ENCODE measurements at places on chromosomes 1 and 21. TPM values are rescaled to one million over a fixed set of nuclear protein-coding genes. Genes with fewer than 3 reads are reported as not detected.

The EXO1 gene
- total RNA-seq, result 32.7 TPM

The VCAM1 gene
- 0.51 TPM for total RNA-seq

The MRPL9 gene
- total RNA-seq, result 95.0 TPM

The SFN gene
- 1.8 TPM for total RNA-seq

The CBR1 gene
- 43.8 TPM for total RNA-seq

The RGSL1 gene
- total RNA-seq, result not detected

The EPHA2 gene
- total RNA-seq, result not detected

The SORT1 gene
- total RNA-seq, result 6.5 TPM

The DMBX1 gene
- 0.11 TPM for total RNA-seq

The KRTAP7-1 gene
- total RNA-seq, result not detected

The SLC30A2 gene
- total RNA-seq, result not detected

The WNT3A gene
- total RNA-seq, result not detected

The KRTAP21-2 gene
- total RNA-seq, result not detected

The SH3D21 gene
- total RNA-seq, result 26.5 TPM

The FCRLA gene
- total RNA-seq, result 0.17 TPM

The PLA2G2D gene
- total RNA-seq, result not detected

The DMRTB1 gene
- total RNA-seq, result not detected

The FCRL1 gene
- total RNA-seq, result not detected

The BEND5 gene
- total RNA-seq, result 12.4 TPM

The ATP6V1G3 gene
- not detected for total RNA-seq

The OR2G6 gene
- not detected for total RNA-seq

The ELF3 gene
- 0.82 TPM for total RNA-seq

The CLEC20A gene
- not detected for total RNA-seq

The LCE1D gene
- total RNA-seq, result not detected

The SLAMF8 gene
- 1.1 TPM for total RNA-seq

The LENEP gene
- 1.9 TPM for total RNA-seq

The LPAR3 gene
- total RNA-seq, result 3.2 TPM

The MAP10 gene
- 4.5 TPM for total RNA-seq

The SPRR2G gene
- not detected for total RNA-seq

The ADAM30 gene
- total RNA-seq, result not detected

The PTPN7 gene
- 172 TPM for total RNA-seq

The ADAMTSL4 gene
- 0.30 TPM for total RNA-seq

The USP48 gene
- 79.6 TPM for total RNA-seq

The OR10X1 gene
- not detected for total RNA-seq

The TLCD4 gene
- 0.03 TPM for total RNA-seq

The RGS16 gene
- total RNA-seq, result 1.4 TPM

Data from activated naive CD8-positive, alpha-beta T cell treated with anti-CD3 and anti-CD28 coated beads, Interleukin-2, amount 10 ng/mL, durations not matched to agents 7 days and 5 days (primary cell).